NCI-H1417 (cell line): ENCODE measurements at places on chromosomes 5 and 9.

DNA sequence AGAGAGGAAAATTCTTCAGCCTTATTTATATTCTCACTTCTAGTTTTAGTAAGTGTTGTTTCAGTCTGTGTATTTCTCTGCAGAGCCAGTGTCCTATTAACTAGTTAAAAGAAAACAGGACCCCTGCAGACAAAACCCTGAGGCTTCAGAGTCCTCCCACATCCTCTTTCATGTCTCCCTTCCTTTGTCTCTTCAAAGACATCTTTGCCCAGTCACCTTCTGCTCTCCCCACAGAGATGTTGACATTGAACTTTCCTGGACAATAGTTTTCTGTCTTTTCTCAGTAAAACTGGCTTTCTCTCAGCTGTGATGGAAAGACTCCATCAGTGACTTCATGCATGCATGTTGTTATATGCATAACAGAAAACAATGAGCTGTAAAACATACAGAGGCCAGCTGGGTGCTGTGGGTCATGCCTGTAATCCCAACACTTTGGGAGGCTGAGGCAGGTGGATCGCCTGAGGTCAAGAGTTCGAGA is 20.2 kb downstream of the GRAMD2B start:
- DNase-seq: no peak

DNA sequence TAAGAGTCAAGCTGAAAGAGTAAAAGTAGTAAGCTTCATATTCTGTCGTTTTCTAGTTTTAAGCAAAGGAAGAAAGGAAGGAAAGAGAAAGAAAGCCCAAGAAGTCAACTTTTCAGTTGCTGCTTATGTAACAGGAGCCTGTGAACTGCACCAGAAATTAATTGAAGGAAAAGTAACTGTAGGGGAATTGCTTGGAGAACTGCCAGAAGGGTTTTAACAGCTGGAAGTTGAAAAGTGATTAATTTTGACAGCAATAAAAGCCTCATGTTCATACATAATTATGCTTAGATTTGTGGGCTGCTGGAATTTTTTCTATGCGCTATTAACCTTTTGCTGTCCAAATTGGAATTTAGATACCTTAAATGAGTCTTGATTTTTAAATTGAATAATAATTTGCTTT is 255.7 kb downstream of the ENC1 start:
- peak; percentile 64 for DNase-seq

DNA sequence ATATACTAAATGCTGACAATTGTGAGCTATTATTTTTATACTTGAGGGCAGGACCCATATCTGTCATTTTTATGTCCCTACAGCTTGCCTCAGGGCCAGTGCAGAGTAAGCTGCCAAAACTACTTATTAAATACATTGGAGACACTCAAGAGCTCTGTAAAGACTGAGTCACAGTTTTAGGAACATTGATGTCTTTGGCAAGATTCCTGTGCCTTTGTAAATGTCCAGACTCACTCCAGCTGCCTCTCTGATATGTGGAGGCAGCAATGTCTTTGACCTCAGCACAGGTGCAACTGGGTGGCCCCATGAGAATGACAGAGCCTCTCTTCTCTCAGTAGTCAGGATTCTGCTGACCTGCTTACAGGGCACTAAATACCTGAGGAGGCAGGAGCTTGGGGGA is 363.2 kb downstream of the OSTF1 start:
- DNase-seq: no peak

GRCh38 chr5:178279723-178280438 is 47.3 kb upstream of the PHYKPL start:
- DNase-seq: peak; percentile 34

DNA sequence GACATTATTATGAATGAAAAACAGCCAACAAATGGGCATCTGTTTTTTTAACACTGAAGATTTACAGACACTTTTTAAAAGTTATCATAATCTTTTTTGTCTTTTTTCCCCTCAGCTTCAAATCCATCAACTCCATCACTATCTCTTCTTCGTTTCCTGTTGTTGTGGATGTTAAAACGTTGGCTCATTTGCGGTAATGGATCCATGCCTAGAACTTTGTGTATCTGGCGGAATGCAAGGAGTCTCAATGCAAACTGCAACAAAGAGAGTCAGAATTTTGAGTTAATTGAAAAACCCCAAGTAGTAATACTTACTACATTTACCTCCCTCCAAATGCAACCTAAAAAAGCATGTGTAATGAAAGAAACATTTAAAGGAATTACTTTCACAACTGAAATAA is 42.9 kb upstream of the MTMR12 start:
- no peak for DNase-seq

DNA sequence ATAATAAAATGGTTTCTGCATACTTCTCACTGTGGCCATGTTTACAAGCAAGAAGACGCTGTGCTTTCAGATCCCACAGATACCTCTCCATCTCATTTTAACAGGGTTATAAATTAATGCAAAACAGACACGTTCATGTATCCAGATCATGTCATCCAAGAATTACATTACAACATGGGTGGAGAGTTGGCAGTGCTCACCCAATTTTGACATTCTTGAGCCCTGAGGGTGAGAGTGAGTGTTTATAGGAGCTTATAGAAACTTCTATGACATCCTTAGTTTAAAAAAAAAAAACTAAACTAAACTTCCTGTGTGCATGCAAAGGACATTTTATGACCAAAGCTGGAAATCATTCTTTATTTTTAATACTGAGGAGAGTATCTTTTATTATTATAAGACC is 9.1 kb downstream of the PRKACG start:
- DNase-seq: no peak

DNA sequence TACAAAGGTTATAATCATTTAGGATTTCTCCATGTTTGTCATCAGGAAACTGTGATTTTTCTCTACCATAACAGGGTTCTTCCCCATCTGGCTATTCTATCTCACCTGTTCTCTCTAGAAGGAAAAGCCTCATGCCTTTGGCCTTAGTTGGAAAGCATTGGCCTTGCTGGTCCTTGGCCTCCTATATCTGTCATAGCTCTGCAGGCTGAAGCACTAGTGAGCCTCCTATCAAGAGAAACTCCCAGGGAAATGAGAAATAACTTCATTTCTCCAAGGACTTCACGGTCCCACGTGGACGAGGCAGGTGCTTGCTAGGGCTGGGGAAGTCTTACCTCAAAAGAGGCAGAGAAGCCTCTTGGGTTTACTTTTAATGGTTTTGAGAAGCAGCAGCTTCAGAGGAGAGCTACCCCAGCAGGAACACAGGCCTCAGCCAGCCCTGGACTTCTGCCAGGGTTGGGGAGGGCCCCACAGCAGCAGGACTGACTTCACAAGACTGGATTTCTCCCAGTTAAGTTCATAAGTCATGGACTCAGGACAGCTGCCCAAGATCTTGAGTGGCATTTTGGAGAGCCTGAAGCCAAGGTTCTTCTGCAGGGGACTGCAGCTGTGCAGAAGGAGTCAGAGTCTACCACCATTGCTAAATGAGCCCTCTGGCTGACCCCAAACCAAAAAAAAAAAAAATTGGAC is 15.8 kb upstream of the PSAT1 start:
- DNase-seq: no peak

GRCh38 chr9:738209-738915 is 103.1 kb upstream of the DMRT1 start:
- no peak for DNase-seq

DNA sequence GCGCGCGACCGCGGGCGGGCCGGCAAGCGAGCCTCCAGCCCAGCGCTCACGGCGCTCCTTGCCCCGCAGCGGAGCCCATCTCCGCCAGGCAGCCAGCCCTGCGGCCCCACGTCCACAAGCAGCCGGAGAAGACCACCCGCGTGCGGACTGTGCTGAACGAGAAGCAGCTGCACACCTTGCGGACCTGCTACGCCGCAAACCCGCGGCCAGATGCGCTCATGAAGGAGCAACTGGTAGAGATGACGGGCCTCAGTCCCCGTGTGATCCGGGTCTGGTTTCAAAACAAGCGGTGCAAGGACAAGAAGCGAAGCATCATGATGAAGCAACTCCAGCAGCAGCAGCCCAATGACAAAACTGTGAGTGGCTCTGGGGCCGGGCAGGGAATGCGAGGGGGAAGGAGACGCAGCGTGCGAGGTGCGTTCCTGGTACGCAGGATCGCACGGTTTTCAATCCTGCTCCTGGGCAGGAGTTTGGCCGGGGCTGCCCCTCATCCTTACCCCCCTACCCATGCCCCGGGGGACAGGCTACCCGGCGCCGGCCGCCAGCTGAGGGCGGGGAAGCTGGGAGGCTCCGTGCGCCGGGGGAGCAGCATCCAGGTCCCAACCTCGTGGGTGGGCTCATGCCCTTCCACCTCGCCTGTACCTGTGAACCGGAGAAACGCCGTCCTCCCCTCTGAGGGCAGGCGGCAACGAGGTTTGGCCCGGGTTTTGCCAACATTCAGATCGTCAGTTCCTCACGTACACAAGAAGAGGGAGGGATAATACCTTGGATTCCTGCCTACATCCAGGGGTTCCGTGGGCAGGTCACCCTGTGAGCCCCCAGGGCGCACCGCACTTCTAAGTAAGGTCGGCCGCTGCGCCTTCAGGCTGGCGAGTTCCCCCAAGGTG is 6.6 kb downstream of the ISL1 start:
- peak; percentile 73 for DNase-seq

GRCh38 chr9:112774006-112774996 is 23.7 kb downstream of the SNX30 start:
- DNase-seq: no peak

DNA sequence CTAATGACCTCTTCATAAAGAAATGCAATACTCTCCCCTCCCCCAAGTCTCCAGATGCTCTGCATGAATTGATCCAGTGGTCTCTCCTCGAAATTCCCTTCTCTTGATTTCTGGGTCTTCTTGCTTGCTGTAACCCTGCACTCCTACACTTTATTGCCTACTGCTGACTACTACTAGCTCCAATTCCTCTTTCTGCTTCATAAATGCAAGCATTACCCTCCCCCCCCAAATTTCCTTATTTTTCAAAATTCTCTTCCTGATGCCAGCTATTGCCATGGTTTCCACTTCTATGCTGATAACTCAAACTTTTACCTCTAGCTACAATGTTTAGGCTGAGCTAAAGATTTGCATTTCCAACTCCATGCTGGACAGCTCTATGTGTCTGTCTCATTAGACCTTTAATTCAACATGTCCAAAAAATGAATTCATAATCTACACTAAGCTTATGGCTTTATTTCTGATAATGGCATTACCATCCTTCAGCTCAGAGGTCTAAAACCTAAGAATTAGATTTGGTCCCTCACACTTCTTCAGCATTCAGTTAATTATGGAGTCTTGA is 1.4 kb downstream of the ZBTB26 start:
- no peak for DNase-seq

DNA sequence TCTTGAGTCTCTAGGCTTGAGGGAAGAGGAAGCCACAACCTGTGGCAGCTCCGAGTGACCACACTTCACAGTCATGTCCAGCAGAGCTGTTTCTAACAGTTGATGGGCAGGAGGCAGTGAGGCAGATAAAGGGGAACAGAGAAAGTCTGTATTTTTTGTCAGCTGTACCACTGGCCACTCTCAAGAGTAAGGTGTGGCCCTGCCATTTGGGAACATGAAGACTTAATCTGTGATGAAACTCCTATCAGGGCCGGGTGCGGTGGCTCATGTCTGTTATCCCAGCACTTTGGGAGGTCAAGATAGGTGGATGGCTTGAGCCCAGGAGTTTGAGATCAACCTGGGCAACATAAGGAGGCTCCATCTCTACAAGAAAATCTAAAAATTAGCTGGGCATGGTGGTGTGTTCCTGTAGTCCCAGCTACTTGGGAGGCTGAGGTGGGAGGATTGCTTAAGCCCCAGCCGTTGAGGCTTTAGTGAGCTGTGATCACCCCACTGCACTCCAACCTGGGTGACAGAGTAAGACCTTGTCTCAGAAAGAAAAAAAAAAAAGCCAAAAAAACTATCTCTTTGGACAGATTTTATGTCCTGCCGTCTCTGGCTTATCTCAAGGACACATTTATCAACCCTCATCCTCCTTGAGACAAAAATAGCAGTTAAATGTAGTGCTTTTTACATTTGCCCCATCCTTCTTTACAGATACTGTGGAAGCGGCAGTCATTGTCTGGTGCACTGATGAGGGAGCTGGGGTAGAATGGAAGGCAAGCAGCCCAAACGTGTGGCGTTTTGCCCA is 11.9 kb upstream of the COL15A1 start:
- no peak for DNase-seq

DNA sequence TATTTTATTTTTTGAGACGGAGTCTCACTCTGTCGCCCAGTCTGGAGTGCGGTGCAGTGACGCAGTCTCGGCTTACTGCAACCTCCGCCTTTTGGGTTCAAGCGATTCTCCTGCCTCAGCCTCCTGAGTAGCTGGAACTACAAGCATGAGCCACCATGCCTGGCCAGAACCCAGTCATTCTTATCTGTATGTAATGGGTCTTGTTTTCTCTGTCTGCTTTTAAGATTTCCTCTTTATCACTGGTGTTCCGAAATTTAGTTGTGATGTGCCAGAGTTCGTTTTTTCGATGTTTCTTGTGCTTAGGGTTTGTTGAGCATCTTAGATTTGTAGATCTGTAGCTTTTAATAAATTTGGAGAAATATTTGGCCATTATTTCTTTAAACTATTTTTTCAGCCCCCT is 19.2 kb downstream of the SLC25A25 start:
- DNase-seq: no peak

GRCh38 chr9:94676446-94677131 is 37.3 kb upstream of the FBP1 start:
- DNase-seq: no peak

DNA sequence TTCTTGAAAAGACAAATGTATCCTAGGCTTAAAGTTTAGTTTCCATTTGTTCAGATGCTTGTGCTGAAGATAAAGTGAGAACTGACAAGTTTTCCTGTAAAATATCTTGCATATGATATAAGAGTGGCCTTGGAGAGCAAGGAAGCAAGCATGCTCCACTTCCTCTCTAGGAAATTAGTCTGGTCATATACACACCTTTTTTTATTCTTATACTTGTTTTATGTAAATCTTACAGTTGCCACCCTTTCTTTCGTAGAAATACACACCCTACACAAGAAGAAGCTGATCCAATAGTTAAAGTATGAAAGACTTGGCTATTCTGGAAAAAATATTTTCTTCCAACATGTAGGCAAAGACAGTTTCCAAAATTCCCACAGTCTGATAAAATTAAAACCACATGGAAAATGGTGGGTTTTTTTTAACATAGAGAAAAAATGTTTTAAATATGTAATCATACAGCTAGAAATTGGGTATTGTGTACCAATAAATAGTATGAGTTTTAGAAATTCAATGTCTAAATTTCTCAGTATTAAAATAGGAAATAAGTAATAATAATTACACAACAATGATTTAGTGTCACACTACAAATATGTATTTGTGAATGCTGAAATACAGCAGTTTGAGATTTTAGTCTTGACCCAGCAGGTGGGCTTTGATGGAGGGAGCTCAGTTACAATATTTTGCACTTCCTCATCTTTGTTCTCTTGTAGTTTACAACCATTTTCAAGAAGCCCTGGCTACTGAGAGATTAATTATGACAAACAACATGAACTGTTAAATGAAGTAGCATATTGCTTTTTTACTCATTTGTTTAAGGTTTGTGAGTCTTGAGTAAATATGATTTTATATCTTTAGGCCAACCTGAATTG is 185.7 kb upstream of the GNA14 start:
- DNase-seq: no peak

- DNase-seq: no peak
These were observed 30.8 kb upstream of the PRDM12 start for GRCh38 chr9:130633336-130634190.

- DNase-seq: no peak
These were observed 118.4 kb downstream of the PAM start for GRCh38 chr5:102873379-102873932.

GRCh38 chr5:157611571-157612476 is 36.2 kb upstream of the ADAM19 start:
- DNase-seq: peak; percentile 90

GRCh38 chr5:54438620-54439389 is 16.7 kb upstream of the HSPB3 start:
- DNase-seq: no peak
